ENCODE measurements at places on chromosomes 2 and 18.

DNA sequence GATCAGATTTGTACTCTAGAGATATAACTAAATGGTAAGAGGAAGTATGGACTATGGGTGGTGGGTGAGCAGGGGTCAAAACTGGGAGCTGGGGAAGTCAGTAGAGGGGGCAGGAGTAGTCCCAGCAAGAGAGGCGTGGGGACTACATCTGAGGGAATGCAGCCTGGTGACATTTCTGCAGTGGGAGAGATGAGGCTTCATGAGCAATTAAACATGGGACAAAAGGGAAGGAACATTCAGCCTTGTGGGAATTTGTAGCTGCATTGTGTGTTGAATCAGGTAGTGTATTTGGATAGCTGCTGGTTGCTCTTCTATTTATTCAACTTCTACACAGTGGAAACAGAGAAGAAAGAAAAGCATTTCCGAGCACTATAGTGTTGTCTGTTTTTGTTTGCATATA is 3.6 kb downstream of the CNOT11 start:
- DNase-seq = no peak

DNA sequence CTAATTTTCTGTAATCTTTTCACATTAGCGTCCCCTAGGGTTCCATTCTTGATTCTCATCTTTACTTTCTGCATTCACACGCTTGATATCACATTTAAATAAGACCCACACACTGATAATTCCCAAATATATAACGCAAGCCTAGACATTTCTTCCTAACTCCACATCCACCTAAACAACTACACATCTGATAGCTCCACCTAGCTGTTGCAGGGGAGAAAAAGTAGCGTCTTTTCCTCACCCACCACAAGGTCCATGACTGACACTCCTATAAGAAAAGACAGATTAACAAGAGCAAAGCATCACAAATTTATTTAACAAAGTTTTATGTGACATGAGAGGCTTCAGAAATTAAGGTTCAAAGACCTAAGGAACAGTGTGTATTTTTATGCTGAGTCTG is 862.2 kb upstream of the DDX18 start:
- DNase-seq = no peak

DNA sequence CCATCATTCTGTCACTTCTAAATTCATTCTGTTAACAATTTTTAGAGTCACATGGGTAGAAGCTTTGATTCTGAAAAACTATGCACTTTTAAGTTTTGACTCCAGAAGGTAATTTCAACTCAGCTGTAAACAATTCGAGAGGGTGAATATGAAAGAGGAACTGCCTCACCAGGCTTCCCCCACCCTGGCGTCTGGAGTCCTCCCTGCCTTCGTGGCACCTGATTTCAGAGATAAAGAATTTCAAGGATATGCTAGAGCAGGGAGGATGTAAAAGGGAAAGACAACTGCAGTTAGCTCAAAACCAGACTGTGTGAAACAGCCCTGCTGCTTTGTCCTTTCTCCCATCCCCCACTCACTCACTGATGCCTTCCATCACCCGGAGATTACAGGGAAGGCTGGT is 40.7 kb downstream of the ONECUT2 start:
- DNase-seq = no peak

DNA sequence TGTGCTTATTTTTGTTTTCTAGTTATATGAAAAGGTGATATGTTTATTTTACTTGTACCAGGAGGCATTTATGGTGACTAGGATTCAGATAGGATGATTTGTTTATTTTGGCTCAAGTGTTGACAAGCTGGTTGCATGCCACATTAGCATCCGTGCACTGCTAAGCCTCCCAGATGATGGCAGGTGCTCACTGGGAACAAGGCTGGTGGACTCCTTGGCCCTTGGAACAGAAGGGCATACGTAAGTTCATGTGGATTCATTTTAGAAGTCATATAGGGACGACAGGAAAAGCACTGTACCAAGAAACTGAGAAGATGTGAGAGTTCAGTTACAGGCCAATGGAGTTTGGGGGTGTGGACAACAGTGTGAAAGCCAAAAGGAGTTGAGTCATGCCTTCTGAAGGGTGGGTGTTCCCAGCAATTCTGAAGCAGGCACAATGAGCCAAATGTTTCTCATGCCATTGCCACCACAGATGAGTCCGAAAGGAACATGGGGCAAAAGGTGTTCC is 166.2 kb downstream of the PHLPP1 start:
- DNase-seq = no peak

DNA sequence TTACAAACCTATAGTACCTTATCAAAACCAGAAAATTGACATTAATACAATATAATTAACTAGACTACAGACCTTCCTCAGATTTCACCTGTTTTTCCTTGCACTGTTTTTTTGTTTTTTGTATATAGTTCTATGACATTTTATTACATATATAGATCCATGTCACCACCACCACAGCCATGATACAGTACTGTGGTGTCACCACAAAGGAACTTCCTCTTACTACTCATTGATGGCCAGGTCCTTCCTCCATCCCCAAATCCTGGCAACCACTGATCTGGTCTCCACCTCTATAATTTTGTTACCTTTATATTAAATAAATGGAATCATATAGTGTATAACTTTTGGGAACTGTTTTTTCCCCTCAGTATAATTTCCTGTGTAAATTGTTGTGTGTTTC is 19.4 kb upstream of the ATP6V1B1 start:
- no peak for DNase-seq

DNA sequence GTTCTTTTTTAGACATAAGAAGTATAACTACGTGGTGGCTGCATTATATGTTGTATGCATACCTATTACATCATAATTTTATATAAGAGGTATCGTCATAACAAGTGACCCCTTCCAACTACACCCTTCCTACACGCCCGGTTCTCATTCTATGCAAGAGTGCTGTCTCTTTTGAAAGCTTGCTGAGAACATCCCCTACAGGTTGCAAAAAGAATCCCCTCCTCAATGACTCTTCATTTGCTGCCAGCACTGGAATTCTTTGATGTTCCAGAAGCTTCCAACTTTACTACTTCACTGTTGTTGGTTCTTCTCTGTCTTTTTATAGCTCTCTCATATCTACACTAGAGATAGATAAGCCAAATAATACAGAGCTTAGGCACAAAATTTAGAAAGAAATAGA is 66.4 kb downstream of the CDH7 start:
- no peak for DNase-seq

DNA sequence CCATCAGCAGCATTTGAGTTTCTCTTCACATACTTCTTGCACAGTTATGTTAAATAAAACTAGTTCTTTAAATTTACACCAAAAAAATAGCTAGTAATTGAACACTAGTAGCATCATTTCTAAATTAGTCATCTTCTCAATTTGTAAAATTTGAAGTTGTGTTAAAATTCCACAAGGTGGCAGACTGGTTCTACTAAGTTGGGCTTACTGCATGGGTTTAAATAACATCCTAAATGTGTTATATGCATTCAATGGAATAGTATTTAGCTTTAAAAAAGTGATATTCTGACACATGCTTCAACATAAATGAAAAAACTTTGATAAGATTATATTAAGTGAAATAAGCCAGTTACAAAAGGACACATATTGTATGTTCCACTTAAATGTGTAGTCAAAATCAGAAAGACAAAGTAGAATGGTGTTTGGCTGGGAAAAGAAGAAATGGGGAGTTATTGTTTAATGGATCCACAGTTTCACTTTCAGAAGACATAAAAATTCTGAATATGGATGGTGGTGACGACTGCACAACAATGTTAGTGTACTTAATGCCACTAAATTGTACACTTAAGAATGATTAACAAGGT is 28.7 kb upstream of the RPRD1A start:
- DNase-seq = no peak
